ENCODE measurements at places on chromosomes 4 and X.

DNA sequence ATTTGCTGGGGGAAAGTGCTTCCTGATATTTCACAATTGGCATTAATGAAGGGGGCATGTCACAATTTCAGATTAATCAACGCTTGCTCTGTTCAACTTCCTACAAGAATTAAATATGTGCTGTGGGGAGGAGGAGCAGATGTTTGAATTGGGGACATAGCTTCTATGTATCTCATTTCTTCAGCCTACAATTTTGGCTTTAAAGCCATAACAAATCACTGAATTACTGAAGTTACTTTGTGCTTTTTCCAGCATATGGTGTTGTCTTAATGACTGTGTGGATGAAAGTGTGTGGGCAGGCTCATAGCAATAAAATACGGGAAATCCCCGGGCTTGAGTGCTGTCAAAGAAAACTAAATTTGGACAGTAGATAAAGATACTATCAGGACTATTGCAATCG is 813 bp downstream of the TLR7 start:
- no peak for DNase-seq

GRCh38 chrX:130906776-130907175 is 3.8 kb upstream of the ENOX2 start:
- DNase-seq = no peak

DNA sequence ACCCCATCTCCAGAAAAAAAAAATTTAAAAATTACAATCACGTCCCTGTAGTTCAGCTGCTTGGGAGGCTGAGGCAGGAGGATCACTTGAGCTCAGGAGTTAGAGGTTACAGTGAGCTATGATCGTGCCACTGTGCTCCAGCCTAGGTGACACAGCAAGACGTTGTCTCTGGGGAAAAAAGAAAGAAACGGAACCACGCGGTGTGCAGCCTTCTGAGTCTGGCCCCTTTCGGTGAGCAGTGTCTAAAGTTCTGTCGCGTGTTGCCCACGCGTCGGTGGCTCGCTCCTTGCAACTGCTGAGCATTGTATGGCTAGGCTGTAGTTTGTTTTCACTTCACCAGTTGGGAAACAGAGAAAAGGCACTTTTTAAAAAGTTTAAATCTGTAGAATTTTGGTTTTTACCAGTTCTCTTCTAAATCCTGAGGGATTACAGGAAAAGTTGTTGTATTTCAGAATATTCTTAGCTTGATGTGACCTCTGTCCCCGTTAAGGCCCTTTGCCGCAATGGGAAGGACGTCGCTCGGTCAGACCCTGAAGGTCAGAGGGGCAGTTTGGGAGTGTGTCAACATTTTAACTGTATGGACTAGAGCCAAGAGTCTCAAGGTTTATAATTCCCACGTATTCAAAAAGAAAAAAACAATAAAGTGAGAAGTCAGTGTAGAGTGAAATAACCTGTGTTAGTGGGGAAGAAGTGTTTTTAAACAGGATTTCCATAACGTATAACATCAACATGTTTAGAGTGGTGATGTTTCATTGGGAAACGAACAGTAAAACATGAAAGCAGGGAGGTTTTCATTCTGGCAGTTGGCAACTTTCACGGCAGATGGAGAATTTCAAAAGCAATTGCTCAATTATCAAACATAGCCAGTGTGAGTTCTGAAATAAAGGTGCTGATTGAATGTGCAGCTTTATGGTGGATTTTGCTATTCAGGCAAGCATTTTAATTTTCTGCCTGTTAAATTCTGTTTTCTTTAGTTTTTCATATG is 45.8 kb upstream of the MSANTD1 start:
- DNase-seq = no peak

DNA sequence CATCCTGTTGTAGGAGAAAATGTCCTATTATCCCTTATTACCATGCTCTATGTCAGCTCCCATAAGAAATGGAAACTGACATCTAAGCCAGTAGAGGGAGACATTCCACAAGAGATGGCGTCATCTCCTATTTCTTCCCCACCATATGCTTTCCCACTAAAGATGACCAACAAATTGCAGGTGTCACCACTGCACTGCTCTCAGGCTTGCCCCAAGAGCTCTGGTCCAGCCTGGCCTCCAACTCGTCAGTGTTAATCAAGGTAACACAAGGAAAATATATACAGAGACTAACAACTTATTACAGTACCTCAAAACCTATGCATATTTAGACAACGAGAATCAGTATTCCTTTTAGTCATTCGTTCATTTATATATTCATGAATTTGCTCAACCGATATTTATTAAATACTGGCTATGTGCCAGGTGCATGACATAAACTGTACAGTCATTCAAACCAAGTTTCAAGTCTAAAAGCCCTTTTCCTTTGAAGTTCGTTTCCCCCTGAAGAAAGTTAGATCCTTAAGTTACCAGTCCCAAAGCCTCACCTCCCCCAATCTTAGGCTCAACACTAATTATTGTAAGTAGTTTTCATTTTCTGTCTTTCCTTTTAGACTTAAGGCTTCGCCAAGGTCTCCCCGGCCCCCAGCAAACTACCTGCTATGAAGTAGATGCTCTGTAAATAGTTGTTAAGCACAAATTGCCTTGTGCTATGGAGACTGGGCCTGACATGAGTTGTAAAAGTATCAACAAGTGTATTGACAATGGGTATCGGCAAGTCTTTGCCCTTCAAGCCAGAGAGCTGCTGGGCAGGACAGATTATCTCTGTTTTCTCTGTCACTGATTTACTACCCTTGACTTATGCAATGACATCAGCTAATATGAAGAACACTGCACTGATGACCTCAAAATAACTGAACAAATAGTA is 3.1 kb upstream of the FGB start:
- DNase-seq = peak; percentile 19

DNA sequence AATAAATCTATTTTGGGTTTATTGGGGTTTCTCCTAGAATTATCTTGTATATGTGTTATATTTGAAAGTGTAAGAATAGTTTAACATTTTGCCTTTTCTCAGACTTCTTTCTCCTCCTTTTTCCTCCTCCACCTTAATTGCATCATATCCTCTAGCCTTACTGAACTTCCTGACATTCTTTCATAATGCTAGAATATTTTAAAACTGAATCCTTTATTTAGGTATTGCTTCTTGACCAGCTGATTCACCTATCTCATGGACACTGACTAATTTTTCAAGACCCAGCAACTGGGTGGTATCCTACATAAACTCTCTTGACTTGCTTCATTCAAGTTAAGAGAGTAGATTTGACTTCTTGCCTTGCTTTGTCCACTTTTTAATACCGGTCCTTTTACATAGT is 1508.9 kb downstream of the STIM2 start:
- DNase-seq = no peak

DNA sequence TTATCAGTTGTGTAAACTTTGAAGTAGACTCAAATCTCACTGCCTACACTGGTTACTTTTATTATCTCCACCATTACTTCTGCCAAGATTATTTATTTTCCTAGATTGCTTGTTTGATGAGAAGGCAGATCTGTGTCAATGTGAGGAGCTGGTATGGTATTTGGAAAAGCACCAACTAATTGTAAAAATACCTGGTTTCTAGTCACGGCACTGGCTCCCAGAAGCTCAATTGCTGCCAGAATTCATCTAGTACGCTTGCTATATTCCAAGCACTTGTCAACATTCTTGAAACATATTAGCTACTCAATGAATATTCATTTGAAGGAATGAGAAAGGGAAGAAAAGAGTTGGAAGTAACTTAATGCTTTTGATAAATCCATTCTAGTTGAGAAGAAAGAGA is 1376.8 kb upstream of the ADGRL3 start:
- no peak for DNase-seq

DNA sequence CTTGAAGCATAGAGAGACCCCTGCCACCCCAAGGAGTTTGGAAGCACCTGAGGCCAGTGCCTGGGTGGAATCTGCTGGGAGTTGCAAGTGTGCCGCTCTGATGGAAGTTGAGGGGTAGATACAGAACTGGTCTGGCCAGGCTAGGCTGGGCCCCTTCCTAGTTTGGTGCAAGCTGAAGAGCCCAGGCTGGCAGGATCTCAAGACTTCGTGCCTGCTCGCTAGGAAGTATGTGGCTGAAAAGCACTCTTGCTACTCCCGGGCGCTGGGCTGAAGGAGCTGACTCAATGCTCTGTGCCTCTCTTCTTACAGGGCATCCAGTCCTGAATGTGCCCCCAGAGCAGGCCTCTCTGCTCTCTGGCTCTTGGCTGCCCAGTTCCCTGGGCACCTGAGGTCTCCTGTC is 51.7 kb upstream of the PJA1 start:
- DNase-seq = no peak

- peak; percentile 29 for DNase-seq
Measured at GRCh38 chr4:159946983-159947615, 844.2 kb downstream of the RAPGEF2 start.

DNA sequence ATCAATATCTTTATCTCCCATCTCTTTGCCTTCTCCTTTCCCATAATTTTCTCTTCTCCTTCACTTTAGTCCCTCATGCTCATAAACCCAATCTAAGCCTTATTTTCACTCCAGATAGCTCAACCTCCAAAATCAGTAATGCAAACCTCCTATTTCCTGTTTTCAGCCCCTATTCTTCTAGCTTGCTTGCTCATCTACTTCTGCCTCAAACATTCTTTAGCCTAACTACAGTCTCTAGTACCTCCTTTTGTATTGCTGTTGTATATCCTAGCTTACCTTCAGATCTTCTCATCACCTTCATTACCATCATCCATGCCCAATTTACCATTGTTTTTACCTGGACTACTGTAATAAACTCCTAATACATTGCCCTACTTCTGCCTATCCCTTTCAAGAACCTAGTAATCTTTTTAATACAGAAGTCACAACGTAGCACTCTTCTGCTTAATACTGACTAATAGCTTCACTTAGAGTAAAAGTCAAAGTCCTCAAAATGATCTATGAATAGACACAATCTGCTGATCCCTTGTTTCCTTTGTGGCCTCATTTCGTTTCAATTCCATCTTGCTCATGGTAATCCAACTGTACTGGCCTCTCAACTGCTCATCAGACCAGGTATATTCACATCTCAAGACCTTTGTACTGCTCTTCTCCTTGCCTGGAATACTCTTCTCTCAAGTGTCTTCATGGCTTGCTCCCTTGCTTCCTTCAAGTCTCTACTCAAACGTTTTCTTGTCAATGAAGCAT is 123.4 kb downstream of the FAM13A start:
- no peak for DNase-seq

GRCh38 chr4:21887481-21887880 is 61.1 kb downstream of the KCNIP4 start:
- DNase-seq = no peak

DNA sequence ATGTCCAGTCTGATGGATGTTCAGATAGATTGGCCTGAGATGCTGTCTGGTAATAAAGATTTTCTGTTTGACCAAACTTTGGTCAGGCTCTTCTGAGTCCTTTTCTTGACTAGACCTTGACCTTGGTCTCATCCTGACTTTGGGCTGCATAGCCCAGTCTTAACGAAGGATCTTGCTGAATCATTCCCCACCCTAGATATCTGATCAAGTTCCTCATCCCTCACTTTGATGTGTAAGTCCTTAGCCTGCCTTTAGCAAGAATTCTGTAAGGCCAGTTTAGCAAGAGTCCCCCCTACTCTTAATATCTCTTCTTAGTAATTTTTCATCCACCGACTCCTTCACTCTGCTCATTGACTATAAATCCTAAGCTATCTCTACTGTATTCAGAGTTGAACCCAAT is 244.4 kb upstream of the JADE1 start:
- DNase-seq = no peak

DNA sequence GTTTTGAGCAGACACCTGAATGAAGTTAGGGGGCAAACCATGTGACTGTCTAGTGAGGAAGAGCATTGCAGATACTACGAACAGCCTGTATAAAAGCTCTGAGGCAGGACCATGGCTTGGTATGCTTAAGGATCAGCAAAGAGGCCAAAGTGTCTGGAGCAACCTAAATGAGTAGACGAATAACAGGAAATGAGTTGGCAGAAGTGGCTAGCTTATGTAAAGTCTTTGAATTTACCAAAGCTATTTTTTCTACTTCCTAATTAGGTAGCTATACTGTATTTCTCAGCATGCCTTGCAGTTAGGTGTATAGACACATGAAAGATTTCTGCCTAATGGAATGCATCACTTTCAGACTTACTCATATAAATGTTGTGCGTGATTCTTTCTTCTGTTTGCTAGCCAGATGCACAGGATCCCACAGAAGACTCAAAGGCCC is 9.3 kb upstream of the GPRIN3 start:
- DNase-seq = no peak

- DNase-seq = no peak
Measured at GRCh38 chrX:72100824-72101351, 30.8 kb downstream of the RTL5 start.

DNA sequence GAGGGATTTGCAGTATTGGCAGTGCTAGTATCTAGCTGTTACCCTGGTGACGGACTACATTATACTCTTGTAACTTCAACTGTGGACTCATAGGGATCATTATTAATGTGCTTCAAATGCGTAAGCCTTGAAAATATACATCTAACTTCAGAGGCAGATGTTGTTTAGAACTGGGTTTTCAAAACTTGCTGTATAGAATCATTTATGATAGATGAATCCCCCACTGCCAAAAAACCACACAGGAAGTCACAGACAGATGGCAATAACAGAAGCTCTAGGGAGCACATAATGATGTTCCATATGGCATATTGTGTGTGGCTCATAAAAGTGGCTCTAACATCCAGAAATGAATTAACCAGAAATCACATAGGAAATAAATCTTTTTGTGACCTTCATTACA is 62.3 kb upstream of the RELL1 start:
- DNase-seq = no peak

- no peak for DNase-seq
Measured at GRCh38 chrX:41875142-41875541, 48.2 kb downstream of the CASK start.

DNA sequence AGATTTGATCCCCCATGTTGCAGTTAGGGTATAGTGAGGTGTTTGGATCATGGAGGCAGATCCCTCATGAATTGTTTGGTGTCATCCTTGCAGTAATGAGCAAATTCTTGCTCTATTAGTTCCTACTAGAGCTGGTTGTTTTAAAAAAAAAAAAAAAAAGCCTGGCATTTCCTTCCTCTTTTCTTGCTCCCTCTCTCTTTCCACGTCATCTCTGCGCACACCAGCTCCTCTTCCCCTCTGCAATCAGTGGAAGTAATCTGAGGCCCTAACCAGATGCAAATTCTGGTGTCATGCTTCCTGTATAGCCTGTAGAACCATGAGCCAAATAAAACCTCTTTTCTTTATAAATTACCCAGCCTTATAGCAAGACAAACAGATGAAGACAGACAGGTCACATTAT is 24.5 kb downstream of the WDR17 start:
- no peak for DNase-seq

GRCh38 chrX:69615779-69616456 is at the start of gene EDA:
Gene EDA (plus strand): TSS chrX:69616113.
- DNase-seq = no peak

All from epithelial cell of proximal tubule (primary cell).